Fibroblast of lung (primary cell): ENCODE measurements at places on chromosomes 16 and 17. TPM values are rescaled to one million over a fixed set of nuclear protein-coding genes. Genes with fewer than 3 reads are reported as not detected.

Gene MARVELD3
- total RNA-seq, result not detected in 2 replicates

Gene EME1
- 0.51 and 2.3 TPM in 2 replicates for total RNA-seq

Gene CCL14
- not detected in 2 replicates for total RNA-seq

Gene C17orf58
- total RNA-seq, result 9.2 and 17.0 TPM in 2 replicates

Gene ZCCHC14
- total RNA-seq, result 15.4 and 16.3 TPM in 2 replicates

Gene P2RX1
- under 0.01 TPM in 2 replicates for total RNA-seq

Gene TMEM100
- total RNA-seq, result 1.7 and 2.6 TPM in 2 replicates

Gene MGAT5B
- 0.17 and 0.26 TPM in 2 replicates for total RNA-seq

Gene SNX20
- total RNA-seq, result not detected in 2 replicates

Gene SLX1A
- 18.2 and 19.2 TPM in 2 replicates for total RNA-seq

Gene HOXB8
- 0.33 and 0.51 TPM in 2 replicates for total RNA-seq

Gene CTRL
- 0.26 and 0.33 TPM in 2 replicates for total RNA-seq

Gene PSMC3IP
- 2.3 and 4.6 TPM in 2 replicates for total RNA-seq

Gene NME1
- total RNA-seq, result 75.8 and 108 TPM in 2 replicates

Gene GRAPL
- under 0.01 and 0.17 TPM in 2 replicates for total RNA-seq

Gene TBC1D3K
- total RNA-seq, result not detected in 2 replicates

Gene HOXB13
- not detected in 2 replicates for total RNA-seq
